GM18507 (cell line): ENCODE measurements at places on chromosomes 4 and X.

DNA sequence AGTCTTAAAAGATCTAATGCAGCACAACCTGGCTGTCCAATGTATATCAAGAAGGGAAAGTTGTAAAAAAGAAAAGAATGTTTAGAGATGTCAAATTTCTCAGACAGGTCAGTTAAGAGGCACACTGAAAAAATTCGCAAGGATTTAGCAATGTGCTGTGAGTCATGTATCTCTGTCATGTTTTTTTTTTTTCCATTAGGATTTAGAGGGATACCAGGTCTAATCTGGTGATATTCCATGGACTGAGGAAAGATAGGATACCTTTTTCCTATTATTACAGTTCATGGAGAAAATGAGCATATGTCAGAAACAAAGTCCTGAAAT lies 815.4 kb upstream of the PCDH10 start:
- DNase-seq, result no peak

DNA sequence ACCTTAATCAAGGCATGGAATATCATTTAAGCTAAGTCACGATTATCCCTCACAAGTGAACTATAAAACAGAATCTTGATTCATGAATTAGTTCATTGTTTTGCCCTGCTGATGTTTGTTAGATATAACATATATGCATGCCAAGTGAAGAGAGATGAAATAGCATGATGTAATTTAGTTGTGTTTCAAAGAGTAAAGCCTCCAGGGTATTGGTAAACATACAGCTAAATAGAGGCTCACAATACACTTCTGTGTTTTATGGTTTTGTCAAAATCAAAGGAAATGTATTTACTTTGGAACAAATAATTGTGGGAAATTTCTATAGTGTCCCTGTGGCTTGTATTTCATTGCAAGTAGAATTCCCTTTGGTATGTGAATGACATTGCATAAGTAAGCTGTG lies 69.0 kb upstream of the LEF1 start:
- no peak for DNase-seq

- no peak for DNase-seq
These were observed 1137.6 kb downstream of the C4orf33 start for GRCh38 chr4:130233377-130234047.

GRCh38 chr4:163591614-163592020 lies 97.1 kb downstream of the TMA16 start:
- DNase-seq, result peak; percentile 3

DNA sequence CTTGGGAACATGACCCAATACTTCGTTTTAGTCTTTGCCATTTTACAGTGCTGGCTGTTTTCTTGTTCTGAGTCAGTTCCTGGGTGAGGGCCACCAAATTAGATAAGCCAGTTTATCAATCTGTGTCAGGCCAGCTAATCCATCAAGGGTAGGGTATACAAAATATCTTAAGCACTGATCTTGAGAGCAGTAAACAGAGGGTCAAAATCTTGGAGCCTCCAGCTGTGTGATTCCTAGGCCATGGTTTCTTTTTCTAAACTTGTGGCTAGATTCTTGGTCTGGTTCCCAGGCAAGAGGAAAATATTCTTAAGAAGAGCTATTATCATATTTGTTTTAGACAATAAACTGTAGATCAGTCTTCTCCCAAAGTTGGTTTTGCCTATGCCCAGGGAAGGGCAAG lies 1396.6 kb upstream of the PABPC4L start:
- DNase-seq, result no peak

DNA sequence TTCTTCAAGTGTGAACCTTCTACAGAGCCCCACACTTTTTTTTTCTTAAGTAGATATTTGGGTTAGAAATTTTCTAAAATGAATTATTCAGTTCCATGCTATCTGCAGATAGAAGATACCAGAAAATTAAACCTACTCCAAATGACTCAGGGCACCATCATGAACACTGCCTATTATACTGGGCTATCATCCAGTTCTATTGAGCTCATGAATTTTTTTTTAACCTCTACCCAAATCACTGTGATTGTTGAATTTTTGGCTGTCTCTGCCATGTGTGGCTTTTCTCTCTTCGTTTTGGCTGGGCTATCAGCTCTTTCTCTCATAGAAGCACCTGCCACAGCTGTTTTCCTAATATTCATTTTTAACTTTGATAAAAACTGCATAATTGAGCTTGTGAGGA lies 31.0 kb upstream of the SLC34A2 start:
- DNase-seq, result no peak

GRCh38 chrX:74449937-74450330 lies 28.6 kb downstream of the SLC16A2 start:
- DNase-seq, result no peak

- no peak for DNase-seq
These were observed 56.3 kb upstream of the DCTD start for GRCh38 chr4:182973511-182973911.

GRCh38 chr4:118889312-118889691 lies 648 bp downstream of the SYNPO2 start:
- no peak for DNase-seq

DNA sequence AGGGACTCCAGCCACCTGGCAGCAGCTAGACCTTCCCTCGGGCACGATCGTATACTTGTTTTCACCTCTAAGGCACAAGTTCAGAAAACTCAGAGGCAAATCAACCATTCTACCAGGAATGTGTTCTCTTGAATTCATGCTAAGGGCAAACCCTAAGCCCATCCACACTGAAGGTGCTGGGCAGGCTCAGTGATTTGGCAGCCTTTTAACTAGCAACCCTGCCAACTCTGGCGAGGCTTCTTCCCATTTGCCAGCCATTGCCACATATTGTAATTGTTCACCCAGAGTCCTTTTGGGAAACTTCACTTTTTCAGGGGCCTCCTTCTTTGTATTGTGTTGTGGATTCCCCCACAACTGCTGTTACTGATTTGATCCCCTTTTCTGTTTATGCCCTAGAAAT lies 298.6 kb upstream of the LDB2 start:
- no peak for DNase-seq

- no peak for DNase-seq
These were observed 566.2 kb downstream of the DACH2 start for GRCh38 chrX:86714441-86714840.

- no peak for DNase-seq
These were observed 301.7 kb upstream of the EMCN start for GRCh38 chr4:100819505-100819904.

- no peak for DNase-seq
These were observed 4.1 kb downstream of the SLC39A8 start for GRCh38 chr4:102341201-102341600.

GRCh38 chrX:107857837-107858236 lies 32.2 kb downstream of the MID2 start:
- no peak for DNase-seq

- no peak for DNase-seq
These were observed 142.0 kb upstream of the NUDT6 start for GRCh38 chr4:123064390-123064789.

DNA sequence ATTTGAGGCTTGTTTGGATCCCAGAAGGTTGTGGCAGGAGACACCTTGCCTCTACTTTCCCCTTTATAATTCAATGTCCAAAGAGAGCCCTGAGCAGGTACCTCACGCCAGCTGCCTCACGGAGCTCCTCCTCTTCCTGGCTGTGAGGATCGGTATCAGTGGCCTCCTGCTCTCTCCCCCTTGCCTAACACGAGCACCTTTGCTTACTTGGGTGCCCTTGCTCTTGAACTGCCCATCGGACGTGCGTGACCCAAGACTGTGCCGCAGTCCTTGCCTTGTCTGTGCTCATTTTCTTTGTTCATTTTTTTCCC lies 27.8 kb upstream of the MSANTD1 start:
- no peak for DNase-seq

- no peak for DNase-seq
These were observed 32.9 kb downstream of the PHKA2 start for GRCh38 chrX:18951032-18951431.

DNA sequence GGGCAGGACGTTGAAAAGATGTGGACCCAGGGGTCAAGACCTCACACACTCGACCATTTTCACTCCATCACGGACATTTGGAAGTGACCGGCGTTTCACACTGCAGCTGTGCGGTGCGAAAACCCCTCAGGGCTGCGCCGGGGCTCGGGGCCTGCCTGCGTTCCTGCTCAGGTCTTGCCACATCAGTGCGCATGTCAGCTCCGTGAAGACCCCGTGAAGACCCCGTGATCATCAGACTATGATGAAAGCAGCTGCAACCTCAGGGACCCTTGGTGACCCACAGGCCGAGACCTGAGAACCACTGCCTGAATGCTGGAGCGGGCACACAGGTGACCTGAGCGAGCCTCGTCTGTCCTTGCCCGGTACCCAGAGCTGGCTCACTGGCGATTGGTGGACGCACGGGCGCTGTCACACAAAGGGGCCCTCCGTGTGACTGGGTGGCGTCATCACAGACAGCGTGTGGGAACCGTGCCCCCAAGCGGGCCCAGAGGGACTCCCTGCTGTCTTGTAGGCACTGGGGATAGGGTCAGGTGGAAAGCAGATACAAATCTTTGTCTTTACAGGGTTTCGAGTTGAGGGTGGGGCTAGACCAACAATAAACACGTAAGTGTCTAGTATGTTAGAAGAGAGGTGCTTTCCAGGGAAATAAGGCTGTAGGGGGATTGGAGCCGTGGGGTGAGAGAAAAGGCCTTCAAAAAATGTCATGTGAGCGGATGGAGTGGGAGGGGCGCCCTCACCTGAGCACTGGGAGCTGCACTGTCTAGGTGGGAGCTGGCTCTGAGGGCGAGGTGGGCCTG lies 12.7 kb downstream of the MSANTD1 start:
- no peak for DNase-seq

DNA sequence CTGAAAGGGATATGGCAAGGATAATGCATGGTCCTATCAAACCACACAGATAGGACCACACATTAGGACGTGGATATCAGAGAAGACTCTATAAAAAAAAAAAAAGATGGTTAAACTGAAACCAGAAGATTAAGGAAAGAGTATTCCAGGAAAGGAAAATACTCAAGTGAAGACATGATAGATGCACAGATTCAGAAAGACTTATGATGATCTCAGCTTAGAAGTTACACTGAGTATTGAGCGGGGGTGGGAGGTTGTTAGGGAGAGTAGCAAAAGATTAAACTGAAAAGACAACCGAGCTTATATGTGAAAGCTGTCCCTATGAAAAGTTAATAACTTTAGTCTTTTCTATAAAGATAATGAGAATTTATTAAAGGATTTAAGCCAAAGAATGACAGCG lies 211.0 kb upstream of the EMCN start:
- no peak for DNase-seq

GRCh38 chr4:102047616-102048015 lies 257.1 kb downstream of the BANK1 start:
- no peak for DNase-seq

- DNase-seq, result no peak
These were observed 104.3 kb downstream of the APBB2 start for GRCh38 chr4:41110050-41110449.
